ENCODE measurements at places on chromosomes 5 and 9. TPM values are rescaled to one million over a fixed set of nuclear protein-coding genes. Genes with fewer than 3 reads are reported as not detected.

The LPAR1 gene
- 11.3 TPM for total RNA-seq

The TRIM7 gene
- not detected for total RNA-seq

The CYLC2 gene
- total RNA-seq, result not detected

The CCDC180 gene
- 10.1 TPM for total RNA-seq

The CAMK2A gene
- total RNA-seq, result 0.59 TPM

The IFNK gene
- not detected for total RNA-seq

DNA sequence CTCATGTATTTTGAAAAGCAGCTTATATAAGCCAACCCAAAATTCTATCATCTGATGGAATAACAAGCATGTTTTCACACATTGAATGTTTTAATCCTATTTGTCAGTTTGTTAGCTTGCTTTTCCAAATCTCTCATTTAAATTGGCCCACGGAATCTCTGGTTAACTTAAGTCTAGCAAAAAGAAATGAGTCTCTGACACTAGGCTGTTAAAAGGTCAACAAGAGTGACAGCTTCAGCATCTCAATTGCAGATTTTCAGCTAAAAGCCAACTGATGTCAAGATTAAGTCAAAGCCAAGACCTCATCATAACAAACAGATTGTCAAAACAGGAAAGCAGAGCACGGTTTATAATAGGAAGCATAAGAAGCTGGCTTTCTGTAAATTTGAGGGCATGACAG, 49.4 kb upstream of the CDH9 start:
- DNase-seq, result no peak
- no peaks in the 10 kb centered on the region for H3K36me3 ChIP-seq
- no peak overlapping the region for H3K27ac ChIP-seq
- H3K27me3 ChIP-seq, result no peaks in the 10 kb centered on the region

The RASGRF2 gene
- total RNA-seq, result 0.14 TPM

GRCh38 chr9:130741831-130742449, 48.4 kb downstream of the EXOSC2 start:
- no peak overlapping the region for H3K4me3 ChIP-seq
- H3K4me1 ChIP-seq, result peaks cover 7% of the 10 kb centered on the region

- H3K36me3 ChIP-seq, result no peaks in the 10 kb centered on the region
- H3K4me3 ChIP-seq, result no peak overlapping the region
- no peak for DNase-seq
- no peaks in the 10 kb centered on the region for H3K4me1 ChIP-seq
- H3K27ac ChIP-seq, result no peak overlapping the region
These were observed 2.6 kb downstream of the SLC9A3 start for GRCh38 chr5:521680-522079.

Measured in neural crest cell (in vitro differentiated cells).